Jurkat, Clone E6-1 (cell line): ENCODE measurements at places on chromosomes 3 and 15.

GRCh38 chr3:65950340-65951326 is 88.1 kb downstream of the MAGI1 start:
- DNase-seq: no peak

- DNase-seq: no peak
These were observed 52.9 kb downstream of the CACNA1D start for GRCh38 chr3:53547327-53547726.

DNA sequence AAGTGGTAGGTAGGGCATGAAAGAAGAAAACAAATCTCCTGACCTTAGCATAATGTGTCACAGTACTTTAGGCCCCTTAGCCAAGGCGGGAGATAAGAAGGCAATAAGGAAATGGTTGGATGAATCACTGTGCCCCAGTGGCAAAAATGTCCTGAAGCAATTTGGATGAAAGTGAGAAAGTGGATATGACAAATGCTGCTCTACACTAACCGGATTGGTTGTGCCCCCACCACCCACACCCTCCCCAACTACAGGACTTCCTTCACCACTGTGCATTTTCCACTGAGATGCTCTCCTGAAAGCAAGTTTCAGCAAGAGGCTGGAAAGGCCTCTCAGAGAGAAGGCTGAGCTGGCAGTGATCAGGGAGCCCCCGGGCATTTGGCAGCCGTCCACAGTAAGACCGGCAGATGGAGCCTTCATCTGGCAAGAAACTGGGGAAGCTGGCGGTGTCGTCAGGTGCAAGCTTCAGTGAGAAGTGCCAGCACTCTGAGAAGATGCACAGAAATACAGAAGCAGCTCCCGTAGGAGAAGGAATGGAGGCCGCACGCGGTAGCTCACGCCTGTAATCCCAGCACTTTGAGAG is 63.8 kb downstream of the ATP1B3 start:
- no peak for DNase-seq

- no peak for DNase-seq
These were observed 52.6 kb downstream of the MBNL1 start for GRCh38 chr3:152321200-152321954.

GRCh38 chr15:40931300-40932142 is 2.4 kb downstream of the DLL4 start:
- DNase-seq: no peak

DNA sequence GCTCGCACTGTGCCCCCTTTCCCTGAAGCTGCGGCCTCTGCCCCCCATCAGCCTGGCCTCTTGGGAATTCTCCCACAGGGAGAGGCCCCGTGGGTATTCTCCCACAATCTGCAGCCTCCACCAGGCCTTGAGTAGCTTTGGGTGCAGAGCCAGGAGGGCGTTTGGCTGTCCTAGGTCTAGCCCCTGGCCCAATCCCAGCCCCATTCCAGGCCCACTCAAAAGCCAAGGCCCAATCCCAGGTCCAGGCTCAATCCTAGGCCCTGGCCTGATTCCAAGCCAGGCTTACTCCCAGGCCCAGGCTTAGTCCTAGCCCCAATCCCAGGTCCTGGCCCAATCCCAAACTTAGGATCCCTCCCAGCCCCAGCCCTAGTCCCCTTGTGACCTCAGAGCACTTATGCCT is 59.8 kb downstream of the CHCHD4 start:
- DNase-seq: no peak

- no peak for DNase-seq
These were observed 10.9 kb upstream of the RTP1 start for GRCh38 chr3:187186375-187186774.

GRCh38 chr3:146156666-146157314 is 4.2 kb downstream of the PLOD2 start:
- no peak for DNase-seq

- DNase-seq: no peak
These were observed 56.1 kb downstream of the PLXNA1 start for GRCh38 chr3:127038923-127039581.
